ENCODE measurements at places on chromosomes 3 and 15.

- DNase-seq: no peak
Measured at GRCh38 chr3:119227070-119227850, 13.4 kb downstream of the B4GALT4 start.

GRCh38 chr15:62855085-62855476, 187.5 kb upstream of the TPM1 start:
- DNase-seq: no peak

DNA sequence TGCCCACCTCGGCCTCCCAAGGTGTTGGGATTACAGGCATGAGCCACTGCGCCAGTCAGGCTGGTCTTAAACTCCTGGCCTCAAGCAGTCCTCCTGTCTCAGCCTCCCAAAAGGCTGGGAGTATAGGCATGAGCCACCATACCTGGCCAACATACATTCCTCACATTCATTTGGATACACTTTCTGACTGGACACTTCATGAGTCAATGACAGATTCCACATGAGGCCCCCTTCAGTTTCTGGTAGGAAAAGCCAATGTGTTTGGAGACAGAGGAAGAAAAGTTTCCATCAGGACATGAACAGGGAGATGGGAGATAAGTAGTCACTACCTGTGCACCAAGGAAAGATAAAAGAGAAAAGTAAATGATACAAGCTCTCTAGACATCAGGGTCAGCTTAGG, 49.4 kb upstream of the GSK3B start:
- DNase-seq: no peak

DNA sequence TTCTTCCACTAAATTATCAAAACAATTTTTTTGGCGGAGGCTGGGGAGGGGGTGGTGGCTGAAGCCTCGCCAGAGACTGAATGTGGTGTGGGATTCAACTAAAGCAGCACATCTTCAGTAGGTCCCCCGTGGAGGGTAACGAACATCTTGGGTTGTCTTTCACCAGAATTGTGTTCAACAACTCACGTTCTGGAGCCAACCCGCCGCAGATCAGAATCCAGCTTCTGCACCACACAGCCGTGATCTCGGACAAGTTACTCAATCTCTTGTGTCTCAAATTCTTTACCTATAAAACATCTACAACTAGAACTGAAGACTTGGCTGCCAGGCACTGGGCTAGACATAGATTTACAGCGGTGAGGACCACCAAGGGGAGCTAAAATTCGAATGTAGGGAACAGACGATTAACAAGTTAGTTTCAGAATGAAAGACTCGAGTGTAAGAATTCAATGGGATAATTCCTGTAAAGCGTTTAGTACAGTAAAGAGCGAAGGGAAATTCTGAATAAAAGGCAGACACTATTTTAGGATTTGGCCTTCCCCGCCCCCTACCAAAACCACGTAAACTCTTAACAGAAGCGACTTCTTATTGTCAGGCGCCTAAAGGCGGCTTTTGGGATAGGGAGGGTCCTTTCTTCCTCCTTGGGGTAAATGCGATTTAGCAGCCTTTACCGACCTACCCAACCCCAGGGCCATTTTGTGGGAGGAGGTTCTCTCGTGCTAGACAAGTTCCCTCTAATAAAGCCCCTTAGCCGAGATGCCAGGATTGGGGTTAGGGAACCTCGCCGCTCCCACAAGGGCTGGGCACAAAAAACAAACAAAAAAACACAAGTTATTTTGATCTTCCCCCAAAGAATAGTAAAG, 697 bp upstream of the RAB5A start:
- no peak for DNase-seq

DNA sequence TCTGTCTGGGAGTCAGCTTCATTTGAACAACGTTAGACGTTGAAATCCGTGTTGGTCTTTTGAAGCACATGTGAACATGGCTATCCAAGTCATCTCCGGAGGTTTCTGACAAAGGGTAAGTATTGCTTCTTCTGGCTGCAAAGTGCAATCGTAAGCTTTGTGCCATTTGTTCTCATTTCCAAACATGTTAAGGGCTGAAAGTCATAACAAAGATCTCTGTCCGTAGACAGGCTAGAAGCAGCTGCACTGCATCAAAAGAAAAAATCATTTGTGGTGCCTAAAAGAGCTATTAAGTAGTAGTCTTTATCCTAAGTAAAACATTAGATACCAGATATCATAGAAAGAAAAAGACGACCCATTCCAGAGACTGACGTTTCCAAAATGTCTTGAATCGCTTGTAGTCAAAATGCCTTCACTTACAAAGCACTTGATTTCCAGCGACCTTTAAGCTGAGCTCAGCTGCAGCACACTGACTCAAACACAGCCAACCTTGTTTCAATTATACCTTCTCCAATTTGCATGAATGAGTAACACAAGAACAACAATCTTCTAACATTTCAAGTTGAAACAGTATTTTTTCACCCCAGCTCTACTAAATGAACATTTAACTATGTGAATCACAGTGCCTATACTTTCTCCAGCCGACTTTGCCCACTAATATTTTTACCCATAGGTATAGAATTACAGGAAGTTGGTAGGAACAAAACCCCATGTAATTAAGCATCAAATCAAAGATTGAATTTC, 76.6 kb downstream of the NEDD4 start:
- DNase-seq: no peak

DNA sequence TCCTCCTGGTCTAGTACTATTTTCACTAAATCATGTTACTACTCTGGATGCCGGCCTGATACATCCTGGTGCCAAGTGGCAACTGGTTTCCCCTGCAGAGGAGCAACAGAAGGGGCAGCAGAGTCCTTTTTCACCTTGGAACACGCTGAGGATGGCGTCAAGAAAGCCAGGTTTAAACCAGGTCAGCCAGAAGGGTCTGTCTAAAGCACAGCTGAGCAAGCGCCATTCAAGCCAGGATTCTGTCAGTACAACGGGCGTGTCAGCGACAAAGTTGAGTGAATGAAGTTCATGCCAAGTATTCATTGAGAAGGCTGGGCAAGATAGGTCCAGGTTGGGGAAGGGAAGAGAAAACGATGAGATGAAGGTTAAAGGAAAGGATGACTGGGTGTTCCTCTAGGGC, 88.2 kb downstream of the FBN1 start:
- DNase-seq: no peak

GRCh38 chr3:127041264-127041820, 58.4 kb downstream of the PLXNA1 start:
- peak; percentile 61 for DNase-seq

- no peak for DNase-seq
Measured at GRCh38 chr3:46670000-46670890, 23.2 kb downstream of the ALS2CL start.

GRCh38 chr3:122233101-122233952, 49.9 kb downstream of the CASR start:
- no peak for DNase-seq

GRCh38 chr15:77717333-77717990, 84.8 kb upstream of the LINGO1 start:
- DNase-seq: no peak

- no peak for DNase-seq
Measured at GRCh38 chr3:39013921-39014509, 37.7 kb downstream of the SCN11A start.

DNA sequence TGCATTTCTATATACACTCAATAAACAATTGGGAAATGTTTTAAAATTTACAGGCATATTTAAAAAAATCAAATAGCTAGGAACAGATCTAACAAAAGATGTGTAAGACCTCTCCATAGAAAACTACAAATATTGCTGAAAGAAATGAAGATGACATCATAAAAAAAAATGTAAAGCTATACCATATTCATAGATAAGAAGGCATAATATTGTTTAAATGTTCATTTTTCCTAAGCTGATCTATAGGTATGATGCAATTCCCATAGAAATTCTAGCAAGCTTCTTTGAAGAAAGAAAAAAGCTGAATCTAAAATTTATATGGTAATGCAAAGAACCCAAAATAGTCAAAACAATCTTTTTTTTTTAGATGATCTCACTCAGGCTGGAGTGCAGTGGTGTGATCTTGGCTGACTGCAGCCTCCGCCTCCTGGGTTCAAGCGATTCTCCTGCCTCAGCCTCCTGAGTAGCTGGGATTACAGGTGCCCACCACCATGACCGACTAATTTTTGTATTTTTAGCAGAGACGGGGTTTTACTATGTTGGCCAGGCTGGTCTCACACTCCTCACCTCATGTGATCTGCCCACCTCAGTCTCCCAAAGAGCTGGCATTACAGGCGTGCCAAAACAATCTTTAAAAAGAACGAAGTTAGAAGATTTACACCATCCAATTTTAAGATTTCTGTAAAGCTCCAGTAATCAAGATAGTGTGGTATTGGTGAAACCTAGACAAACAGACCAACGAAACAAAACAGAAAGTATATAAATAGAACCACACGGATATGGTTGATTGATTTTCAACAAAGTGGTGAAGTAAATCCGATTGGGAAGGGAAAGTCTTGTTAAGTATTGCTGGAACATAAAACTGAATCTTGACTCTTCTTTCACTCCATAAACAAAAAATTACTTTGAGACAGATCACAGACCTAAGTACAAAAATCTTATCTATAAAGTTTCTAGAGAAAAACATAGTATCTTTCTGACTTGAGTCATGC, 6.3 kb upstream of the BHLHE40 start:
- no peak for DNase-seq

DNA sequence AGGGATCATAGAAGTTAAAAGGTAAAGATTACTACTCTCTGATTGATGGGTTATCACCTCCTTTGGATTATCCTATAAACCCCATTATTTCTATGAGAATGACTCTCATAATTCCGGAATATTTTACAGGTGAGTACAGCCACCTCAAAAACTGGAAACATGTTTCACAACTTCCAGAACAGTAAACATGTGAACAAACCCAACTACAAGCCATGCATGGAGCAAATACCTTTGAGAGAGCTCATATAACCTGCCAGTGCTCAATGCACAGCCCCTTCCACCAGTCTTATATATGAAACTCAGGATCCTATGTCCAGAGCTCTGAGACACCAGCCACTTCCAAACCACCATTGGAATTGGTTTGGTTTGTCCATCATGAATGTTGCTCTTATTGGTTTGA, 208.0 kb downstream of the MECOM start:
- no peak for DNase-seq

GRCh38 chr15:42085236-42085605, 9.1 kb downstream of the PLA2G4D start:
- peak; percentile 37 for DNase-seq

GRCh38 chr15:77497110-77497737, 76.5 kb downstream of the HMG20A start:
- no peak for DNase-seq

DNA sequence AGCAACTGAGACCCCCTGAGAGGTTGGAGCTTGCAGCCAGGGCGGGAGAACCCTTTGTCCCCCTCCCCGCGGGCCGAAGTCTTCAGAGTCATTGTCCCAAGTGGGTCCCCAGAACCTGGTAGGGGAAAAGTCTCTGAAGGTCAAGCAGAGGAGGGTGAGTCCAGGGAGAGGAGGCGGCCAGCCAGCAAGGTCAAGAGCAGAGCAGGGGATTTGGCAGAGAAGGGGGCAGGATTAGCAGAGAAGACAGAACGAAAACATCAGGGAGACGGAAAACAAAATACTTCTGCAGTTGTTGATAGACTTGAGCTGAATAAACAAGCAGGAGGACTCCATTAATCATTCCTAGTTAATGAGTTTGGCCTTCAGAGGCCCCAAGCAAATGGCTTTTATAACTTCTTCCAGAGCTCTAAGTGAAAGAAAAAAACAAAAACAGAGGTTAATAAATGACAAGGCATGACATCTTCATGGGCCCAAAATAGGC, 66.7 kb downstream of the GRIP2 start:
- DNase-seq: no peak

- no peak for DNase-seq
Measured at GRCh38 chr3:78035131-78035641, 995.3 kb downstream of the ROBO2 start.

GRCh38 chr3:10496121-10496863, 9.1 kb downstream of the ATP2B2 start:
- no peak for DNase-seq

DNA sequence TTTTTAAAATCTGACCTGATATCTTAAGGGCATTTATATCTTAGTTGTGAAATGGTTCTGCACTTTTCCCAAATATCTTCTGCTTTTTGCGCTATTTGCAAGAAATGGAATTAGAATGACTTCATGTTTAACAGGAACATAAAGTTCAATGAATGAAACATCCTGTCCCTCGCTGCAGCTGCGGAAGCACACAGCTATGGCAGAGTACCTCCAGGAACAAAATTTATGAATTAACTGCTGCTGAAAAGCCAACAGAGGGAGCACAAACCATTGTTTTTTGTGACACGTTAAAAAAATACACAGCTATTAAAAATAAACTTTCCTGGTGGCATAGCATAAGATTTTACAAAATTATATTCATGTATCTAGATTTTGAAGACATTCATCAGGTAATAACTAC, 404.4 kb upstream of the MDFIC2 start:
- no peak for DNase-seq

- DNase-seq: peak; percentile 65
Measured at GRCh38 chr3:9552252-9552999, 1.2 kb downstream of the LHFPL4 start.

- DNase-seq: peak; percentile 43
Measured at GRCh38 chr3:126125781-126126251, 41.9 kb upstream of the SLC41A3 start.

GRCh38 chr3:106691476-106691875, 685.8 kb upstream of the CCDC54 start:
- no peak for DNase-seq

DNA sequence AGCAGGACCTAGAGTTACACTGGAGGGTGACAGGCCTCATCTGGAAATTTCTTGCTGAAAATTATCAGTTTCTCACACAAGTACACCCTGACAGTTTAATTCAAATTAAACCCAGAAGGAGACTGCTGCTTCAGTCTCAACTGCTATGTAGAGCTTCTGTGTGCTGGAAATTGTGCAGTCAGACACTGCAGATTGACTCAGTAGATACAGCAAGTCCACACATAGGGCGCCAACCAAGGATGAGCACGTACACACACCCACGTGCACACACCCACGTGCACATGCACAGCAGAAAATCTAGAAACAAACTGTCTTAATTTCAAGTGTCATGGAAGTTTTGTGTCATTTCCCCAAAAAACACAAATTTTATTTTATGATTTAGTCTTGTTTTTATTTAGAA, 192.9 kb downstream of the PDE8A start:
- DNase-seq: no peak

DNA sequence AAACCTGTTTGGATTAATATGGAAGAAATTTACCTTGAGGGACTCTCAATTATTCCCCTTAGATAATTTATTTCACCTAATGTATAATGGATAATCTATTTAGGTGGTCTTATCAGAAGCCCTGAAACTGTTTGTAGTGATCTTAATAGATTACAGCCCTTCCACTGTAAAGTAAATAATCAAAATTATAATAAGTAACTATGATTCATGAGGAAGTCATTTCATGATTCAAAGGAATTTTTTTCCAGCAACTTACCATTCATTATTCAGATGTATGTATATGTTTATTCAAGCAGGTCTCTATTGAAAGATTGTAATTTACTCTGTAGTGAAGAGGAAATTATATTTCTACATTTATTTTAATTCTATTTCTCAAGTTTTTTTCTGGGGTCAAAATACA, 250.6 kb upstream of the ROBO1 start:
- no peak for DNase-seq

Data from activated effector memory CD4-positive, alpha-beta T cell treated with anti-CD3 and anti-CD28 coated beads, Interleukin-2, amount 50 U/mL, for 16 hours (primary cell).